Epithelial cell of esophagus (primary cell): ENCODE measurements at places on chromosomes 5 and 9.

GRCh38 chr5:76388236-76388635 is 14.8 kb upstream of the IQGAP2 start:
- peak; percentile 43 for DNase-seq

DNA sequence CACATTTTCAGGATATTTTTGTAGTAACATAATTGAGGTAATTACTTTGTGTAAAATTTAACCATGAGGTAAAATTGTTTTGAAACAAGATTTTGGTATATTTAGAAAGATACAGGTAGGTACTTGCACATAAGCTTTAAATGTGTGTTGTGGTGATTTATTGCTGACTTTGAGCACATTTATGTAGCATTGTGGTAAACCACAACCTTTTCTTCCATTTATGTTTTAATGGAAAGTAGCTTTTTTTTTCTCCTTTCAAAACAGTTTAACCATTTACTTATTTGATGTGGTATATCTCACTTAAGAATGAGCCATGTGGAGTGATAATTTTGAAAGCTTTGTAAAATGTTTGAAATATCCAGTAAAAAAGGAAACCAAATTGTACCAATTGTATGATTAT is 35.6 kb downstream of the FCHO2 start:
- DNase-seq: no peak

DNA sequence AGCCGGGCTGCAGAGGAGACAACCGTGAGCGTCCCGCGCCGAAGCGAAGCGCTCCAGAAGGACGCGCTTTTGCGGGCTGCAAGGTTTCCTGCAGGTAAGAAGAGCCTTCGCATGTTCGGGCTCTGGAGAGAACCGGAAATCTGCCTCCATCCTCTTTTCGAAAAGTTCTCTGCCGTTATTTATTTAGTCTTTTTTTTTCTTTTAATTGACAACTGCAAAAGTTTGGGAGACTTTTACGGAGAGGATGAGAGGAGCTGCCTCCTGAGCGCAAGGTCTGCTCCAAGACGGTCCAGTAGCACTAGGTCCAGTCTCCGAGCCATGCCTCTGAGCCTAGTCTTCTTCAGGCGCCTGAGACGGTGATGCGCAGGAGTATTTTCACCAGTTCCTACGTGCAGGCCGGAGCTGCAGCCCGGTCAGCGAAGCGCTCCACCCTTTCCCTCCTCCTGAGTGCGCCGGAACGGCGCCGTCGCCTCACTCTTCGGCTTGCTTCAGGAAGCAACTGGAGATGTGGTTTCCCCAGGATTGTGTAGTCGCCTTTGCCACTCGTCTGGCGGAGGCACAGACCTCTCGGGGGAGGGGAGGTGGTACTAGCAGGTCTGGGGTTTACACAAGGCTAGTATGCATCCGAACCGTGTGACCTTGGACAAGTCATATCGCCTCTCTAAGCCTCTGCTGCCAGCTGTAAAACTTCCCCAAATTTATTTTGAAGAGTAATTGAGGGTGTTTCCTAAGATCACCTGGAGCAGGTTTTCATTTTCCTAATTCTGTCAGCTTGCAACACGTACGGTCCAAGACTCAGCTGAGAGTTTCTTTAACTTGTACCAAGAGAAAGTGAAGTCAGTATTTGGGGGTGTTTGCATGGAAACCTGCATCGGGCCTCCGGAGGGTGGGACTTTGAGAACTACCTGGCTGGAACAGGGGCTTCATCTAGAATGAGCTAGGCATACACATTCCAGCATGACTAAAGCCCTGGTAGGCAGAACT is 4.5 kb downstream of the POU4F3 start:
- no peak for DNase-seq

- peak; percentile 92 for DNase-seq
Observed at GRCh38 chr9:129175825-129176633, 2.0 kb downstream of the IER5L start.

- DNase-seq: no peak
Observed at GRCh38 chr9:81213456-81213855, 475.9 kb downstream of the TLE1 start.

- DNase-seq: no peak
Observed at GRCh38 chr9:70495514-70495913, 81.1 kb upstream of the KLF9 start.

- DNase-seq: no peak
Observed at GRCh38 chr9:35499701-35500030, 9.8 kb downstream of the RUSC2 start.

GRCh38 chr5:79510638-79511037 is 3.3 kb downstream of the HOMER1 start:
- no peak for DNase-seq

DNA sequence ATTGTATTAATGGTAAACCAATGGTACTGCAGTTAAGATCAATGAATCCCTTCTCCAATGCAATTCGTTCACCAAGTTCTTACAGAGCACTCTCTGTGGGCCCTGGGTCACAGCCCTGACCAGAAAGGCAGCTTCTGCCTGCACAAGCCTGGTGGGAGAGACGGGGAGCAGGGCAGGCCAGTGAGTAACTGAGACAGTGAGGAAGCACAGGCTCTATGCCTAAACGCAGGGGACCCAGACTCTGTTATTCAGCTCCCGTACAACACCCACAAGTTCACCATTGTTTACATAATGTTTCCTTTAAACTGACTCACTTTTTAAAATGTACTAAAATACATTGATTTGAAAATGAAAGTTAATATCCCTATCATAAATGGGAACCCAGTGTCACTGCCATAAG is 40.5 kb upstream of the CTSL start:
- DNase-seq: no peak

DNA sequence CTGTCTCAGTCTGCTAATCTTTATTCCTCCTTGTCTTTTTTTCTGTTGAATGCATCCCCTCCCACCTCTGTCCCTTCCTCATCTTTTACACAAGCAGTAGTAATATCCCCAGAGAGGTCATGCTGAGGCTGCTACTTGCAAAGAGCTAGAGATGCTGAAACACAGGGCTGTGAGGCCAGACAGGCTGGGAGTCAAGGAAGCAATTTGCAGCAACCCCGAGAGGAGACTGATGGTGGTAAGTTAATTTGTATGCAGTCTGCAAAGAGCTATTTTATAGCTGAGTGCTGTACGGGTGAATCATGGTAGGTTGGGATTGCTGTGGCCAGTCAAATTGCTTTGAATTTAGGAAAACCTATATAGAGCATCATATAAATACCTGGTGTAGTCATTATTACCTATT is 90.2 kb upstream of the SLC24A2 start:
- no peak for DNase-seq

DNA sequence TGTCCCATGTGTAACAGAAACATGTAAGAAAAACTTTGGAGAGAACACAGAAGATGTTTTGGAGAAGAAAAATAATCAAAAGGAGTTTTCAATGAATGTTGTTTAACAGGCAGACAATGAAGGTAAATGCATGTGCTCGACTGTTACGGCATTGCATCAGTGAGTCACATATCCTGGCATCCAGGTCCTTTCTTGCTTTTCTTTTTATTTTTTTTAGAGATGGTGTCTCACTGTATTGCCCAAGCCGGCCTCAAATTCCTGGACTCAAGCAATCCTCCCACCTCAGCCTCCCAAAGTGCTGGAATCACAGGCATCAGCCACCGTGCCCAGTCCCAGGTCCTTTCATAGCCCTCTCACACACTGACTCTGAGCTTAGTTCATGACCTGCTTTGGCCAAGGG is 181.8 kb downstream of the DTWD2 start:
- peak; percentile 61 for DNase-seq

DNA sequence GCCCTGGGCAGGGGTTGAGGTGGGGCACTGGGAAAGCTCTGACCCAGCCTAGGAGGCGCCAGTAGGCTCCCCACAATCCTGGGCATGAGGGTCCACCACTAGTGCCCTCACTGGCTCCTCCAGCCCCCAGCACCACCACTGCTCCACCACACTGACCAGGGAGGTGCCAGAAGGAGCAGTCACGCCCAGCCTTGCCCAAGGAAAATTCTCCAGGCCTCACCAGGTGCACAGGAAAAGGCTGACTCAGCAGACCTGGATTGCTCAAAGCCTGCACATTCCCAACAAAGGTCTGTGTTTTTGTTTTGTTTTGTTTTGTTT is 62.9 kb downstream of the ZNF354C start:
- peak; percentile 2 for DNase-seq

DNA sequence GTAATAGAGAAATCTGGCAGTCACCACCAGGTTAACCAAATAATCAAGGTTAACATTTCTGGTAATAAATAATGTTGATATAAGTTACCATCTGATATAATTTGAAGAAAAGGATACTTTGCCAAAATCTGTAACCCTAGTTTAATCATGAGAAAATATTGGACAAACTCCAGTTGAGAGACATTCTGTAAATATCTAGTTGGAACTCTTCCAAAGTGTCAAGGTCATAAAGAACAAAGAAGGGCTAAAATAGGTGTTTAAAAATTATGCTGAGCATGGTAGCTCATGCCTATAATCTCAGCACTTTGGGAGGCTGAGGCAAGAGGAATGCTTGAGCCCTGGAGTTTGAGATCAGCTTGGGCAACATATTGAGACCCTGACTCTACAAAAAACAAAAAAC is 253.3 kb downstream of the MRPS30 start:
- DNase-seq: no peak

DNA sequence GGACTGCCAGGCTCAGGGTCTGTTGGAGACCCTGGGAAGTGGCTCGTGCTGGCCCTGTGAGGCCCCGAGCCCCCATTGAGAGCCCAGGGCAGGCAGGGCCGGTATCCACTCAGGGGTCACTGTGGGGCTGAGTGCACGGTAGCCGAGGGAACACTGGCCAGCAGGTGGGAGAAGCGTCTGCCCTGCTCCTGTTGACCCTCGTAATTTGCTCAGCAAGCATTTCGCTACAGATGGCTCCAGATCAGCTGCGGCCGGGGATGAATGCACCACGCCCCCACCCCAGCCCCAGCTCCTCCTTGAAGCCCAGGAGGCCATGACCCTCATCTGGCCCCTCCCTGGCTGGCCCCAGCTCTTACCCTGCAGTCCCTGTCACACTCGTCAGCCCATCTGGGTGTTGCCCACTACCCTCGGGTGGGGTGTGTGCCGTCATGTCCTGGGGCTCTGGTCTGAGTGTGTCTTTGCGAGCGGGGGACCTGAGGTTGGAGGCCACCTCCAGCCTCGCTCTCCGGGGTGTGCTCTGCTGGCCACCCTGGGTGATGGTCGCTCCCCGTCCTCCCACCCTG is 6.1 kb upstream of the NRARP start:
- no peak for DNase-seq
